Ureter (tissue), 1 donor: ENCODE measurements at places on chromosomes 6 and 20. TPM values are rescaled to one million over a fixed set of nuclear protein-coding genes. Genes with fewer than 3 reads are reported as not detected.

Gene FERMT1
- 41.8 TPM for total RNA-seq

DNA sequence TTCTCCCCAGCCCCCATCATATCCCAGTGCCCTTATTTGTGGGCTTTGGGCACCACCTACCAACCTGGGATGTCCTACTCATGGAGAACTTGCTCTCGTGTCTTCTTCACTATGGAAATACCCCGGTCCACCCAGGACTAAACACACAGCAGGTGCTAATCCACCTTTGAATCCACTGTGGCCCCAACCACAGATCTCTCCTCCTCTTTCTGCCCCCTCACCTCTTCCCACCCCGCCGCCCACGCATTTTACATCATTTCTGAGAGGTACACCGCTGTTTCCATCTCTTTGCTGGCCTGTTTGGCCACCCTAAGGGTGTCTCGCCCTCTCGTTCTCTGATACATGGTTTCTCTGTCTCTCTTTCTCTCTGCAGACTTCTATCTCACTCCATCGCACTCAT, 82.5 kb upstream of the CTNNBL1 start:
- DNase-seq: no peak

Gene NNAT
- total RNA-seq: 0.52 TPM

Gene RUNX2
- total RNA-seq: 18.3 TPM

Gene GSTA3
- total RNA-seq: not detected
